ENCODE measurements at places on chromosomes 13 and 19.

DNA sequence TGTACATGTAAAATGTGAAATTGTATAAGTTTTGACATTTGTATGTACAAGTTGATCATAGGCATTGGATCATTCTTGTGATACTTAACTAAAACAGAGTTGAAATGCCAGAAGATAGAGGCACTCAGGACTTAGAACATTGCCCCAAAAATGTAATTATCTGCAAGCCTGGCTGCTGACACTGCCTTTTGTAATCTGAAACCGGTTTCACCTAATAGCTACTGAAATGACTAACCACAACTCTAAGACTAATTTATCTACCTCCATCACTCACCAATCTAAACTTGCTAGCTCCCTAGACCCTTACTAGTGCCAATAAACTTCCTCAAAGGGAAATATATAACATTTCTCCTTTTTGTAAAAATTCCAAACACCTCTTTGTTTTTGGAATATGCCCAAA lies 2596.2 kb downstream of the PCDH9 start:
- no peak for DNase-seq

- DNase-seq: no peak
Observed at GRCh38 chr13:40217675-40218074, 448.8 kb downstream of the FOXO1 start.

GRCh38 chr13:43472339-43472738 lies 314.4 kb downstream of the ENOX1 start:
- DNase-seq: no peak

GRCh38 chr19:9912551-9913236 lies 23.6 kb downstream of the OLFM2 start:
- DNase-seq: no peak

DNA sequence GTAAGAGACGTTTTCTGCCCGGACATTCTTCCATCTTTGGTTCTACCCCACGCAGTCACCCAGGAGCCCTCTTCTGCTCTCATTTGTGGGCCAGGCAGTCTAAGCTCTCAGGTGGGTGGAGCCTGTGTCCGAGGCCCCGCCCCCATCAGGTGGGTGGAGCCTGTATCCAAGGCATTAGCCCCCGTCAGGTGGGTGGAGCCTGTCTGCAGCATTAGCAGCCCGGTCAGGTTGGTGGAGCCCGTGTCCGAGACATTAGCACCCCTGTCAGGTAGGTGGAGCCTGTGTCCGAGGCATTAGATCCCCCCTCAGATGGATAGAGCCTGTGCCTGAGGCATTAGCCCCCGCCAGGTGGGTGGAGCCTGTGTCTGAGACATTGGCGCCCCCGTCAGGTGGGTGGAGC lies 45.5 kb upstream of the C13orf46 start:
- no peak for DNase-seq

GRCh38 chr13:48162217-48162616 lies 67.3 kb upstream of the MED4 start:
- DNase-seq: no peak

DNA sequence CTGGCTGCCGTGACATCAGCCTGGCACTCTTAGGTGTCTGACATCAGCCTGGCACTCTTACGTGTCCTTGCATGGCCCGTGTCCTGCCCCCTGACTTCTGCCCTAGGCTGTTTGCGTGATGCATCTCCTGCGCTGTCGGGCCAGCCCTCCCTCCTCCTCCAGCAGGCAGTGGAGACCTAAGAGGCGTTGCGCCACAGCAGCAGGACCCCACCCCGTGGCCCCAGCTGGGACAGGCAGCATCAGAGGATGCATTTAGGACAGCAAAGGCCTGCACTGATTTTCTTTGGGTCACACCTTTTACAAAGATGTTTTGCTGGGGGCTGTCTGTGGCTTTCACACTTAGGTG lies 65.3 kb downstream of the GPR12 start:
- no peak for DNase-seq

DNA sequence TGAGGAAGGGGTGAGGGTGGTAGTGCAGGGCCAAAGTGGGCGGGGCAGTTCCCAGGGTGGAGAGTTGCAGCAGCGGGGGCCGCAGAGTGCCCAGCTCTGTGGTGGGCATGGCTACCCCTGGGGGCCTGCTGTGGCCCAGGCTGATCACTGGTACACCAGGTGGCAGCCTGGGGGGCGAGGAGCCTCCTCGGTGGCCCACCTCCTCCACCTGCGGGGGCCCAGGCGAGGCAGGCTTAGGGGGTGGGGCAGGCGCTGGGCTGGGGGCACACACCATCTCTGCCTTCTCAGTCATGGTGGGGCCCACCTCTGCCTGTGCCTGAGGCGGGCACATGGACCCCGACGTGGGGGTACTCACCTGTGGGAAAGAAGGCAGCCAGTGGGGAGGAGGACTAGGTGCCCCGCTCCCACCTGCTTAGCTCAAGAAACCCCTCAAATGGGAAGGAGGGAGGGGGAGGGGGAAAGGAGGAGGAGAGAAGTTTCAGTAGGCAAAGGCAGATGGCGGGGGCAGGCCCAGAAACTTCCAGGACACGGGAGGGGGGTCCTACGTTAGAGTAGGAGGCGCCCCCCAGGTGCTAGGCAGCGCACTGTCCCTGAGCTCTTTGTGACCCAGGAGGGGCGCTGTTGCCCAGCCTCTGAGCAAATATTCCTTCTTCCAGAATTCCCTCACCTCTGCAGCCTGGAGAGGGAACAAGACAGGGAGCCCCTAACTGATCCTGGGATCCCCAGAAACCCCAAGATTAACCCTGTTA lies 1.6 kb downstream of the LYL1 start:
- DNase-seq: no peak

GRCh38 chr13:28077231-28077630 lies 23.1 kb downstream of the FLT3 start:
- no peak for DNase-seq

- DNase-seq: no peak
Observed at GRCh38 chr19:47408156-47408938, 11.0 kb downstream of the MEIS3 start.

Measured in CD4-positive, alpha-beta T cell treated with Interleukin-6 at 100 ng/mL for 8 hours (primary cell).